Naive B cell (primary cell): ENCODE measurements at places on chromosomes 2 and 18. TPM values are rescaled to one million over a fixed set of nuclear protein-coding genes. Genes with fewer than 3 reads are reported as not detected.

DNA sequence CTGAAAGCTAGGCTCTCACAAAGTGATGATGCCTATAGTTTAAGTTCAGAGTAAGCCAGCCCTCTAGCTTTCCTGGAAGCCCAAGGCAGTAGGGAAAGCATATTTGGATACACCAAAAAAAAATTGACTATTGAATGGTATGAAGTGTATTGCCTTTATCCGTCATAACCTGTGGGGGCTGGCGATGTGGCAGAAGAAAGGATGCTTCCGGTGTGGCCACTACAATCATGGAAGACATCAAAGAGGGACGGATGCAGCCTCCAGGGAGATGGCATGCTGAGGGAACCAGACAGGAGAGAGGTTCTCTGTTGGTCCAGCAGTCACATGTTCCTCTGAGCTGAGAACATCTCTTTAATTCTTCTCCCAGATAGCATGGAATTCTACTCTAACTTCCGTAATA, 170.3 kb downstream of the TMEM18 start:
- no peak overlapping the region for H3K4me3 ChIP-seq
- no peak overlapping the region for H3K27ac ChIP-seq
- H3K4me1 ChIP-seq: peaks cover 3% of the 10 kb centered on the region
- H3K27me3 ChIP-seq: peaks cover 4% of the 10 kb centered on the region
- no peak for DNase-seq

GRCh38 chr18:55763298-55763697, 175.3 kb upstream of the TCF4 start:
- no peak for DNase-seq
- H3K4me1 ChIP-seq: peaks cover 9% of the 10 kb centered on the region
- no peaks in the 10 kb centered on the region for H3K36me3 ChIP-seq

Gene C18orf32
- polyA plus RNA-seq: 106 TPM

- no peaks in the 10 kb centered on the region for H3K36me3 ChIP-seq
- H3K4me3 ChIP-seq: peak overlapping the region; percentile 64
- no peaks in the 10 kb centered on the region for H3K27me3 ChIP-seq
- H3K27ac ChIP-seq: peak overlapping the region; percentile 67
- no peak for DNase-seq
Measured at GRCh38 chr2:30421026-30421603, 25.9 kb upstream of the LCLAT1 start.

GRCh38 chr2:152440049-152440448, 105.1 kb downstream of the FMNL2 start:
- no peaks in the 10 kb centered on the region for H3K4me1 ChIP-seq

DNA sequence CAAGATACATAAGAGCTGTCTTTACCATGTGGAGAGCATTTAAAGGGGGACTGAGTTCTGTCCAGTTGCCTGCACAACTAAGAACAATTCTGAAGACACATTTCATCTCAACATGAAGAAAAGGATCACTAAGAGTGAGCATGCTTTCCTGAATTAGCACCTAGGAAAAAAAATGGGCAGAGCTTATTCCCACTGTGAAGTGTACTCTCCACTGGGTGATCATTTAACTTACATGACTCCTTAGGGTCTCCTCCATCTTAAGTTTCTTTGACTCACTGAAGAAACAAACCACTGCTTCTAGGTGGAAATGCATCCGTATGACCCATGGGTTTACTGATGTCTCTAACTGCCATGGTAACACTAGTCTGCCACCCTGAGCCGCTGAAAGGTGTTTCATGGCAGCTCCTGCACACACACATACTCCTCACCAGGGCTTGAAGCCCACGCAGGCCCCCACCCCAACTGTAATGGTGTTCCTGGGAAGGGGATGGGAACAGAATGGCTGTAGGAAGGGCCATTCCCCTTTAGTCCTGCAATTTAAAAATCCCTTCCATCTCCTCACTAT, 27.1 kb downstream of the HDLBP start:
- H3K27me3 ChIP-seq: no peaks in the 10 kb centered on the region
- peaks cover 28% of the 10 kb centered on the region for H3K4me1 ChIP-seq
- H3K4me3 ChIP-seq: no peak overlapping the region
- DNase-seq: no peak
- H3K36me3 ChIP-seq: peaks cover 6% of the 10 kb centered on the region

DNA sequence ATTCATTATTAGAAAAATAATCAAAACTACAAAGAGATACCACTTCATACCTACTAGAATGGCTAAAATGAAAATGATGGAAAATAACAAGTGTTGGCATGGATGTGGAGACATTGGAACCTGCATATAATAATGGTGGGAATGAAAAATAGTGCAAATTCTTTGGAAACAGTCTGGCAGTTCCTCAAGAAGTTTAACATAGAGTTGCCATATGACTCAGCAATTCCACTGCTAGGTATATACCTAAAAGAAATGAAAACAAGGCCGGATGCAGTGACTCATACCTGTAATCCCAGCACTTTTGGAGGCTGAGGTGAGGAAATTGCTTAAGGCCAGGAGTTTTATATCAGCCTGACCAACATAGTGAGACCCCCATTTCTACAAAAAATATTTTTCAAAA, 41.6 kb upstream of the ACYP2 start:
- H3K27me3 ChIP-seq: no peaks in the 10 kb centered on the region
- H3K36me3 ChIP-seq: no peaks in the 10 kb centered on the region
- H3K4me3 ChIP-seq: no peak overlapping the region

GRCh38 chr18:681985-682384, 24.5 kb downstream of the TYMS start:
- H3K4me3 ChIP-seq: no peak overlapping the region
- DNase-seq: no peak
- H3K4me1 ChIP-seq: no peaks in the 10 kb centered on the region

Gene SAP130
- 6.9 TPM for polyA plus RNA-seq

Gene GPR39
- polyA plus RNA-seq: not detected

Gene PARD3B
- polyA plus RNA-seq: not detected

DNA sequence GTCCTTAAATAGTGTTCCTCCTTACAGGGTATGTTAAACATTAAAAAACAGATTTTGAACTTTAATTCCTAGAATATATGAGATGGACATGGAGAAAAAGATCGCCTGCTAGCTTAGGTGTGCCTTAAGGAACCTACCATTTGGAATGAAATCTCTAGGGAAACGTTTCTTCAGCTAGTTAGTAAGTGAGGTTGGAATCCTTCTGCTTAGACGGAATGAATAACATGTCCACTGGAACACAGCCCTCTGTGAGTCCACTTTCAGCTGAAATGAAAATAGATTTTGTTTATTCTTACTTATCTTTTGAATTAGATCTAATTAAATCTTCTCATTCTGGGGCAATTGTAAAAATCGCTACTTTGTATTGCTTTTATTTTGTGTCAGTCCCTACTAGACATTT, 28.4 kb downstream of the NAB1 start:
- H3K4me1 ChIP-seq: peaks cover 19% of the 10 kb centered on the region
- no peak overlapping the region for H3K4me3 ChIP-seq
- no peak for DNase-seq
- no peaks in the 10 kb centered on the region for H3K27me3 ChIP-seq

Gene HOXD12
- polyA plus RNA-seq: not detected

Gene ZNF638
- polyA plus RNA-seq: 34.9 TPM

- H3K27ac ChIP-seq: peak overlapping the region; percentile 33
- no peaks in the 10 kb centered on the region for H3K36me3 ChIP-seq
- no peaks in the 10 kb centered on the region for H3K27me3 ChIP-seq
- peaks cover 17% of the 10 kb centered on the region for H3K4me1 ChIP-seq
- DNase-seq: no peak
- H3K4me3 ChIP-seq: no peak overlapping the region
Measured at GRCh38 chr2:84991404-84992160, 20.6 kb downstream of the KCMF1 start.

DNA sequence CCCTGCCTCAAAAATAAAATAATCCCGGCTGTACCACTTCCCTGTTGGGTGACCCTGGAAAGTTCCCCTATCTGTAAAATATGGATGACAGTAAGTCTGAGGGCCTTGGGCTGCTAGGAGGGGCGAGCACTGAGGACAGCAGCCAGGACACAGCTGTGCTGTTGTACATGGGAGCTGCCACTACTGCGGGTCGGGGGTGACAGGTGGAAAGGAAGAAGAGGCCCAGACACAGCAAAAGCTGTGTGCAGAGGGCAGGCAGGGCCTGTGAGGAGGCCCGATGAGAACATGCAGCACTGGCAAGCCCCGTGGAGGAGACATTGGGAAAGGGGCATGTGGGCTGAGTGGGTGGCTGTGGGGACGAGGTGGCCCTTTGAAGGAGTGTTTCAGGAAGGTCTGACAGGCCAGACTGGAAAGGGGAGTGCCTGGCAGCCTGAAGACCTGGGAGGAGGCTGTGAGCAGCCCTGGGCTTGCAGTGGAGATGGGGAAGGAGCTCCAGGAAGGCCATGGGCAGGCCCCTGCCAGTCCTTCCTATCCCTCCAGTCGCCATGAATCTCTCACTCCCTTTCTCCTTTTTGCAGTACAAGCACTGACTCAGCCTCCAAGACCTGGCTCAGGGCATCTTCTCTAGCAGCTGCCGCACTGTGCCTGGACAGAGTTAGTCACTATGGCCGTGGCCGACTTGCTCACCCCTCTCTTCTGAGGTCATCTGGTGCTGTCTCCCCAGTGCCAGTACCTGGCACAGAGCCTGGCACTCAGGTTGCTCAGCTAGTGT, 28.9 kb upstream of the SEMA4C start:
- H3K27me3 ChIP-seq: no peaks in the 10 kb centered on the region
- DNase-seq: no peak
- peaks cover 2% of the 10 kb centered on the region for H3K4me1 ChIP-seq
- H3K36me3 ChIP-seq: no peaks in the 10 kb centered on the region

Gene VWC2L
- polyA plus RNA-seq: not detected

- H3K4me1 ChIP-seq: no peaks in the 10 kb centered on the region
- no peak overlapping the region for H3K4me3 ChIP-seq
- H3K27me3 ChIP-seq: no peaks in the 10 kb centered on the region
- H3K36me3 ChIP-seq: no peaks in the 10 kb centered on the region
- no peak for DNase-seq
Measured at GRCh38 chr2:55801436-55801835, 107.8 kb upstream of the PNPT1 start.

DNA sequence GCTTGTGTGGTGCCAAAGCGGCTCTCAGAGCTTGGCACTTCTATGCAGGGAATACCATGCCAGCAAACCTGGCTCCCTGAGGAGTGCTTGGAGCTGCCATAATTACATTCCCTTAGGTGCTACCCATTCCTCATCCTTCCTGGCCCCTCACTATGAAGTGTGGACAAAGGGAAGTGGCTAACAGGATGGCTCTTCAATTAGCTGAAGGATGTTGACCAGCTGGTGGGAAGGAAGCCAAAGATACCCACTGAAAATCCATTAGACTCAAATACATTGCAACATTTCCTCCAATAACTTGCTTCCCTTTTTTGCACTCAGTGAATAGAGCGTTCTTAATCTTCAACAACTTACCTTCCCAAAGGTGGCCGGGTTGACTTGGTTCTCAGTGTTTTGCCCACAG, 8.5 kb downstream of the RFX8 start:
- no peak overlapping the region for H3K4me3 ChIP-seq
- H3K27me3 ChIP-seq: peaks cover 5% of the 10 kb centered on the region
- H3K36me3 ChIP-seq: no peaks in the 10 kb centered on the region
- H3K4me1 ChIP-seq: peaks cover 19% of the 10 kb centered on the region
- H3K27ac ChIP-seq: no peak overlapping the region

DNA sequence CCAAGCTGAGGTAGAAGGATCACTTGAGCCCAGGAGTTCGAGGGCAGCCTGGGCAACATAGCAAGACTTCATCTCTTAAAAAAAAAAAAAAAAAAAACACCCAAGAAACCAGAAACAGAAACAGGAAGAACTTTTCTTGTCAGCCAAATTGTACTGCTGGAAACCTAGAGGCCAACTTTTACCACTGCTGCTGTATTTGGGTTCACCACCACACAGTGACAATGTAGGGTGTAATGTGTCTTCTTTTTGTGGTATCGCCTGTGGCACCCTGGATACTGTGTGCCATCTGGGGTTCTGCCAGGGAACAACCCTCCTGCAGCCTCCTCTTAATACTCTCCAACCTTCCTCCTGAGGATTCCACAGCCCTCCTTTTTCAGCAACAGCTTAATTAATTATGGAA, 72.6 kb downstream of the STK39 start:
- no peaks in the 10 kb centered on the region for H3K27me3 ChIP-seq
- H3K36me3 ChIP-seq: peaks cover 4% of the 10 kb centered on the region
- H3K4me1 ChIP-seq: peaks cover 26% of the 10 kb centered on the region

Gene AFTPH
- polyA plus RNA-seq: 56.0 TPM
